ENCODE measurements at places on chromosomes 4 and X. TPM values are rescaled to one million over a fixed set of nuclear protein-coding genes. Genes with fewer than 3 reads are reported as not detected.

- no peak for DNase-seq
These were observed 3.2 kb downstream of the PDK3 start for GRCh38 chrX:24468245-24468644.

- DNase-seq: no peak
These were observed 133.3 kb upstream of the ZIC3 start for GRCh38 chrX:137432609-137433008.

- no peak for DNase-seq
These were observed 157.3 kb upstream of the RAPGEF2 start for GRCh38 chr4:158945529-158946108.

DNA sequence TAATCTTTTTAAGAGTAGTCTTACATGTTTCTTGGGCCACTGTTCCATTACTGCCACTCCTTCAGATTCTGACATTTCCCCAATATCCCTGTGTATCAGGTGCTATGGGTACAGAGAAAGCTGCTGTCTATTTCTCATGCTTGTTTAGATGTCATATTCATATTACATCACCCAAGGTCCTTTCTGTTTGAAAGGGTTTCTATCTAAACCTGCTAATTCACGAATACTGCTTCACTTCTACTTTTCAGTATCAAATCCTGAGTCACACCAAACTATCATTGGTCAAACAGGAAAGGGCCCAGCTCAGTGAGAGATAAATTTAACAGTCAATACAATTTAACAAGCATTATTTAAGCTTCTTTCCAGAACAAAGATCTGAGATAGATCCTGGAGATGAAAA, 241.4 kb downstream of the UGT8 start:
- DNase-seq: no peak

DNA sequence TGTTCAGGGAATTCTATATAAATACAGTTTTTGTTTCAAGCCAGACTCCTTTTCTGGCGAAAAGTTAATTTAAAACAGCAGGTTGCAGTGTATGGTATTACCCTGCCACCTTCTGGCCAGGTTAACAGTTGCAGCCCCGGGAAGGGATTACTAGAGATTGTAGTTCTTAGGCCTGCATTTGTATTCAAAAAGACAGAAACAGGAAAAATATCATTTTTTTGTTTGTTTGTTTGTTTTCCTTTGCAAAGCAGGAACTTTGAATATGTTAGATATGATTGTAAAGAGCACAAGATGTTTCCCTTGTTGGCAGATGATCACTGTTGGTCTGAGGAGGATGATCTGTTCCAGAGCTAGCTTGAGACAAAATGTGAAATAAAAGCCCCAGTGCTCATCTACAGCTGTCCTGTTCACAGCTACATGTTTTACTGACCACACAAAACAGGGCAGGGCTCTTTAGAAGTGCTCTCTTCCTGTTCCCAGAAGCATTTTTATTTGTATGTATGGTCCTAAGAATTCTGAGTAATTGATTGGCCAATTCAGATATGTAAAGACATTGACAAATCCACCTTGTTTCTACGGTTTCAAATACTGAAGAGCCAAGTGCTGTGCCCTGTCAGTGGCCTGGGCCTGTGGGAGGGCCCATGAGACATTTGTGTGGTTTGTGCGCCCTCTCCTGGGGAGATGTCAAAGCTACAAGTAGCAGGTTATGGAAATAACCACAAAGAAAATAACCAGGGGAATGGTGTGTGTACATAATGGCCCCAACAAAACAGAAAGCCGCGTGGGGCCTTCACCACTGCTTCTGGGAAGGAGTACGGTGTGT, 57.9 kb downstream of the CLDN22 start:
- peak; percentile 64 for DNase-seq

GRCh38 chrX:18721683-18722499, 14.4 kb downstream of the PPEF1 start:
- no peak for DNase-seq

DNA sequence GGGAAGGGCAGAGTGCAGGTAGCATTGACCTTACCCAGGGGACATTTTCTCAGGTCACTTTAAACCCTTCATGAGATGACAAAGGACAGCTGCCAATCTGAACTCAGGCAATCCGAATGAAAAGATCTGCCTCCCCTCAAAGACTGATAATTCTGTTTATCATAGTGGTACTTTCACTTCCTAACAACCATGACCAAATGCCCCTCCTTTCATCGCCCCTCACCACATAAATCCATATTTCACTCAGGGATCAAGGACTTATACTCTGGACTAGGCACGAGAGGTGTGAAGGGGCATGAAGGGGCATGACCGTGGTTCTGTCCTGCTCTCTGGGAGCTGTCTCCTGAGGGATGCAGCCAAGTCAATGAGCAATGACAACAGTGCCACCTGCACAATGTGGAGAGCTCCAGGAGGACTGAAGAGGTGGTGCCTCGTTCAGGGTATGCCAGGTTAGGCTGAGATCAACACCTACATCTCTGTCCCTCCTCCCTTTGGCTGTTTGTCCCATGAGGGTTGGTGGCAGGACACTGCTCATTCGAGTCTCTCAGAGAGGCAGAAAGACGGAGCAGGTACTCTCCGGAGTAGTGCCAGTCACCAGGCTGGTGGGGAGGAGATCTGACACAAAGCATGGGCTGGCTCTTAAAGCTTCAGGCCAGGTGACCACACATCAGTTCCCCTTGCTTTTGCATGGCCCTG, 12.5 kb downstream of the HS3ST1 start:
- DNase-seq: no peak

GRCh38 chrX:68868902-68869800, 40.3 kb downstream of the EFNB1 start:
- no peak for DNase-seq

GRCh38 chr4:138892483-138893407, 122.8 kb upstream of the NOCT start:
- peak; percentile 56 for DNase-seq

DNA sequence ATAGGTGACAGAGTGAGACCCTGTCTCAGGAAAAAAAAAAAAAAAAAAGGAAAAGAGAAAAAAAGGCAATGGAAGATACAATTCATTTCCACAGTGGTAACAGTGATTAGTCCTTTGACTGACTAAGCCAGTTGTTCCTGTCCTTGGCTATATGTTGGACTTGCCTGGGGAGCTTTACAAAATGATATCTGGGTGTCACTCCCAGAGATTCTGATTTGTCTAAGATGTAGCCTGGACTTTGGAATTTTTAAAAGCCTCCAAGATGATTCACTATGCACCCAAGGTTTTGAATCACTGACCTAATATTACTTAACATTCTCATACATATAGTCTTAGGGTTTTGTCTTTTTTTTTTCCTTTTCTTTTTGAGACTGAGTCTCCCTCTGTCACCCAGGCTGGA, 16.9 kb downstream of the HELQ start:
- peak; percentile 7 for DNase-seq

DNA sequence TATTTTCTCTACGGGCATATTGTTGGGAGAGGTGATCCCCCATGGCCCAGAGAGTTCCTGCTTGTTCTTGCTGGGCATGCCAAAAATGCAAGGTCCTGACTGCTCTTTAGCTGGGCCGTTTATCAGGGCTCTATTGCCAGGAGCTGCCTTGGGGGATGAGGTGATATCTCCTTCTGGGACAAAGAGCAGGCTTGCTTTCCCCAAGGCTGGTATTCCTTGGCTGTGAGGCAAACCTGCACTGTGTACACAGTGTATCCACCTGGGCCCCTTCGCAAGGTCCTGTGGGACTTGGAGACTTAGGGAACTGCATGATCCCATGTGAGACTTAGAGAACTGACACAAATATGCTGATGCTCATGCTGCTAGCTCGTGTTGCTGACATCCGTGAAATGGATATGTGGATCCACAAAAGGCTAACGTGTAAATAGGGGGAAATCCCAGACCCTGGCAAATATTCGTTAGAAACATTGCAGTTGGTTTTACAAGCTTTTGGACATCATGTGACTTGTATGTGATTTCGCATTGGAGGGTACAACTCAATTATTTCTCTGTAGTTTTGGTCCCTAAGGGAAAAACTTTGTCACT, 24.4 kb upstream of the ZFX start:
- no peak for DNase-seq

GRCh38 chr4:168337550-168337940, 19.0 kb upstream of the DDX60 start:
- DNase-seq: no peak

DNA sequence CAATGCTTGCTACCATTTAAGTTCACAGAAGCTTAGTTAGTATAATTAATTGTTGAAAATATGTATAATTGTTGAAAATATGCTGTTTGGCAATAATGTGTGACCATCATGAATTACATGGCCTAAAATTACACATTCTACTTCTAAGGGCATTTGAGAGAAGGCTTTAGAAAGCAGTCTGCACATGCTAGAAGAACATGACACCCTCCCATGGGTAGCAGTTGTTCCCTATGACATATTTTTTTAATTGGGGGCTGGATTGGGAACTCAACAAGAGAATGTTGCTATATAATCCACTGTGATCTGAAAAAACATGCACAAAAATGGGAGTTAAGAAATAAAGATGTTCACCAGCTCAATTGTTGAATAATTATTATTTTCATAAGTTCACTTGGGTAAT, 331.4 kb downstream of the ARHGAP24 start:
- DNase-seq: no peak

F9 gene
- not detected for total RNA-seq

PNMA6A gene
- total RNA-seq: under 0.01 TPM

PDK3 gene
- 1.2 TPM for total RNA-seq

NXF2B gene
- not detected for total RNA-seq
